CD4-positive, alpha-beta T cell treated with Interleukin-10 for 1 hour (primary cell): ENCODE measurements at places on chromosomes 1 and 21.

- DNase-seq: peak; percentile 62
Measured at GRCh38 chr21:32940079-32941014, 85.4 kb upstream of the OLIG2 start.

- no peak for DNase-seq
Measured at GRCh38 chr1:182679684-182680083, 4.7 kb downstream of the RGS8 start.

DNA sequence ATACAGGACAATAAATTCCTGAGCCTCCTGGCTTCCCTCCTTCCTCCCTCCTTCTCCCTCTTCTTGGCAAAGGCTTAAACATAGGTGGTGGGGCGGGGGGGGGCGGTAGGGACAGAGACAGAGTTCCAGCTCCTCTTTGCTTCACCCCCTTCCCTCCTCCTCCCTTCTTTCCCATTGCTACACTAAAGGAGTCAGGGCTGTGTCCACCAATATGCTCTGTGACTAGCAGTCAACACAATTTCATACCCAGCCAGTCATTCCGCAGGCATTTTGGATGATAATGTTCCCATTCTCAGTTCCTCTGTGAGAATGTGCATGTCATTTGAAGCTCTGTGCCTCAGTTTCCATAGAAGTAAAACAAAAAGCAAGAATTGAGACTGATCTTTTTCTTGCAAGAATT, 1.7 kb downstream of the LMOD1 start:
- DNase-seq: no peak

DNA sequence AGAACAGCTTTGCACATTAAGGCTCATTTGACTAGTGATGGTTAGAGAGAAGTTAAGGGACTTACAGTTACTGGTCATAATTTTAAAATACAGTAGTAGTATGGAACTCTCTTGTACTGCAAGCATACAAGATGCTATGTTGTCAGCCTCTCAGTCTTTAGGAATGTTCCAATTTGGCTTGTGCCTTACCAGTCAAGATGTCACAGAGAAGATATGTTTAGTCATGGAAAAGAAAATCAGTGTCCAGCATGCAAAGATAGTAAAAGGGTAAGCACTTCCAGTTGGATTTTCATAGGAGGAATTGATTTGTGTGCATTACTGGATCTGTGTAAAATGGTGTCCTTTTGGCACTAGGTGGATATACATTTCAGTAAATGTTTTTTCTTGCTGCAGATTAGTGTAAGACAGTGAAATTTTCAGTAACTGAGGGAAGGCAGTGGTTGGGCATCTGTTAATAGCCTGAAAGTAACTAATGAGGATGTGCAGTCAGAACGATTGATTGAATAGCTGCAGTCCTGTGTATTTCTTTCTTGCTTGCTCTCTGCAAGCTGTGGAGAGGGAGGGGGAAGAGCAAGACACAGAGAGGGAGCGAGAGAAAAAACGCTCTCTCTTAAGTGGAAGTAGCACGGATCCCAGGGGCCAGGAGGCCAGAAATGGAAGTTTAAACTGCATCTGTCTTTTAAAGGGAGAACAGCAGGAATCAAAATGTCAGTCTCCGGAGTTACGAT, 108.2 kb downstream of the CLEC20A start:
- DNase-seq: no peak

- DNase-seq: peak; percentile 87
Measured at GRCh38 chr1:227762231-227762911, 27.1 kb downstream of the SNAP47 start.

DNA sequence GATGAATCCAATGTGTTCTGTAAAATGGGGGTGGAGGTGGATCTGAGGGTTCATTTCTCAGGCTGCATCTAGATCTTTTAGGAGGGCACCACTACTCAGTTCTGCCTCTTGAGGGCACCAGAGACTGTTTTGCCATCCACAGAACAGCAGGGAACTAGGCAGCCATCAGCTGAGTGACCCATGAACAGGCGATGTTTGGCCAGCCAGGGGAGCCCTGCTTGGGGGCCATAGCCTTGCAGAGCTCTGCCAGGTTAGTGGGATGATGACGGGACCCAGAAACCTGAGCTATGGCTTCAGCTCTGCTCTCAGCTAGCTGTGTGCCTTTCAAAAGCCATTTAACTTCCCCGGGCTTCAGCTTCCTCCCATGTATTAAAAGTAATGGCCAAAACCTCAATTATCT, 13.4 kb upstream of the NOS1AP start:
- peak; percentile 47 for DNase-seq

DNA sequence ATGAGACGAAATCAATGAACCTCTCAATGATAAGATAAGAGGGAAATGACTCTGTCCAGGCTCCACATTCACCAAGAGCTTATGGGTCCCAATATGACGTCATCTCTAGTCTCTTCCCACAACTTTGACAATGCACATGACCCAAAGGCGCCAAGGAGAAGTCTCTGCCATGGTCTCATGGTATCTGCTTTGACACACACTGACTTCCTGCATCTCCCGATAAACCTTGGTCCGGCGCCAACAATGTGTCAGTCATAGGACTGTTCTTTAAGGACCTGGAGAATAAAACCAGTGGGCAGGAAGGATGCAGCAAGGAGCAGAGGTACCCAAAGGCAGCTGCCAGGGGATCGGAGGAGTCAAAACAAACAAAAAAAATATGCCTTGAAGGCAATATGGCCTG, 46.9 kb upstream of the TMEM51 start:
- no peak for DNase-seq

GRCh38 chr1:14103878-14104430, 404.0 kb downstream of the PRDM2 start:
- DNase-seq: no peak

GRCh38 chr1:24878045-24878444, 52.0 kb downstream of the RUNX3 start:
- DNase-seq: no peak

DNA sequence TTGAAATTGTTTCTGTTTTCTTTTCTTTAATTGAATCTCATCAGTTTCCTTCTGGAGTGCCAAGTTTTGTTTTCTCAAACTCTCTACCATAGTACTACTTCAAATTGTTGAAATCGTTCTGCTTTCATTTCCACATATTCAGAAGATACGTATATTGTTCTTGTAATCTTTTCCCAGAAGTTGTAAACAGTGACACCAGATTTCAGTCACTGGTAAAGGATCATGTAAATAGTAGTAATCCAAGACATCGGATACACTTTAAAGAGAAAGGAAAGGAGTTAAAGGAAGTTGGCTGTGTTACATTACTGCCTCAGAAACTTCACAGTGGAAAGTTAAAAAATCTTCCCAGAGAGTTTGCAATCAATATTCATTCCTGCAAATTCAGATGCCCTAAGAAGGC, 67.5 kb downstream of the RGL1 start:
- no peak for DNase-seq

- no peak for DNase-seq
Measured at GRCh38 chr1:12104417-12104816, 41.3 kb downstream of the TNFRSF8 start.

- DNase-seq: no peak
Measured at GRCh38 chr1:226419284-226420029, 11.6 kb upstream of the PARP1 start.

- DNase-seq: no peak
Measured at GRCh38 chr21:36759348-36760083, 60.6 kb downstream of the SIM2 start.

- DNase-seq: no peak
Measured at GRCh38 chr1:48450505-48450904, 21.5 kb downstream of the SPATA6 start.

GRCh38 chr1:76005765-76006164, 68.8 kb upstream of the ST6GALNAC3 start:
- DNase-seq: no peak

DNA sequence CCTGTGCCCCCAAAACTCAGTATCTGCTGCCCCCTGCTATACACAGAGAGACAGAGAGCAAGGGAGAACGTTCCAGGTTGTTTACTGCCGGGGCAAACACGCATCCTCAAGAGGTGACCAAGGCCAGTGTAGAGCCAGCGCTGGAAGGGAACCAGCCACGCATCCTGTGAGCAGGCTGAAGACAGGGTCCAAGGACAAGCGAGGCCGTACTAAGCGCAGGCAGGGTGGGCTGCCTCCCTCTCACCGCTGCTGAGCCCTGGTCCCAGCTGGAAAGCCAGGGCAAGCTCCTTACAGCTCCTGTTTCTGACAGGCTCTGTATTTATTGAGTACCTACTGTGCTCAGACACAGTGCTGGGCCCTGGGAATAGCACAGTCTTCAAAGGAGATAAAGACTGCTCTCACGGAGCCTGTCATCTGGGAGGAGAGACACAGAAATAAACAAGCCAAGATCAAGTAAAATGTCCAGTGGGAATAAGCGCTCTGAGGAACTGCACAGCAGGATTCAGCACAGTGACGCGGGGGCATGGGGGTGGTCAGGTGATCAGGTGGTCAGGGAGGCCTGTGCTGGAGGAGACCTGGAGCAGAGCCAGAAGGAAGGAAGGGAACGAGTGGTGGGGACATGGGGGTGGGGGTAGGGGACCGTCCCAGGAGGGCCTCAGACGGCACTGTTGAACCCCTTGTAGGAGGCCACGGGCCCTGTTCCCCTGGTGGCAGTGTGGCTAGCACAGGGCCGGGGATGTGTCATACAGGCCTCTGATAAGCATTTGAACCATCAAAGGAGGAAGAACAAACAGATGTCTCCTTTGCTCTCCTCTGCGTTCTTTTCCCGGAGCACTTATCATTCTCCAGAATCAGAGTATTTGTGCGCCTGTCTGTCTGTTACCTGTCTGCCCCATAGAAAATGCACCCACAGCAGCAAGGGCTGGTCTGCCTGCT, 37.8 kb upstream of the EFHD2 start:
- DNase-seq: no peak

DNA sequence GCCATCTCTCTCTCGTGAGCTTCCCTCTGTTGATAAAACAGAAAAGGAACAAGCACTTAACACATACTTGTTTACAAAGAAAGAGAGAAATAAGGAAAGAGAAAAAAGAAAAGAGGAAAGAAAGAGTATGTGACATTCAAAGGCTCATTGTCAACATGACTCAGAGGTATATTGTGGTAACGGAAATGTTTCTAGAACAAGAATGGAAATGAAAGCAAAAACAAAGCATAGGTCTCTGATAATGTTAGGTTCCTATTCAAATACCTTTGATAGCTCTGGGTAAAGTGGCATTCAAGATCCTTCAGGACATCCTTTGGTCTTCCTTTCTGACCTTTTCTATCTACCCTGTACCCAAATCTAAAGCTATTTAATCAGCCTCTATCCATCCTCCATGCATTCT, 67.4 kb upstream of the DMRTA2 start:
- DNase-seq: no peak

DNA sequence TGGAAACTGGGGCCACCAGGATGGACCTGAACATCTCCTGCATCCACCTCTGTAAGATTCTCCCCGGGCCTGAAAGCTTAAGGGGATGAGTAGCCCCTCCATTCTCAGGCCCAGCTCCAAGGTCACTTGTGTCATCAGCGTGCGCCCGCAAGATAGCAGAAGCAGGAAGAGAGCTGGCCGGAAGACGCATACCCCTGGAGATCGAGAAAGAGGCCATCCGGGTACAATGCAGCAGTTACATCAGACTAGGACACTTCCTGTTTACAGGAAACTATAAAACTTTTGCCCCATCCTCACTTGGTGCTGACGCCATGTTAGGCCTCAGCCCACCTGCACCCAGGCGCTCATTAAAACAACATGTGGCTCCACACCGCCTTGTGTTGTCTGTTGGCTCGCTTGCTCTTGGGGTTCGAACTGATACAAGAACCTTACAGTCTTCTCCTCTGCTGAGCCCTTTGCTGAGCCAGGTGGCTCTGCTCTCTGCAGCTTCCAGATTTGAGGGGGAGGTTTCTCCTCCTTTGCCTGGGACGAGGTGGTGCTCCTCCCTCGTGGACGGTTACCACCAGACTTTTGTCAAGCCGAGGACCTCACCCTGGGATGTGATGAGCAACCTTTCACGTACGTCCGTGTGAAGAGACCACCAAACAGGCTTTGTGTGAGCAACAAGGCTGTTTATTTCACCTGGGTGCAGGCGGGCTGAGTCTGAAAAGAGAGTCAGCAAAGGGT, 277.5 kb upstream of the C1orf174 start:
- no peak for DNase-seq

GRCh38 chr1:17551755-17552234, 12.3 kb downstream of the ARHGEF10L start:
- DNase-seq: no peak

- no peak for DNase-seq
Measured at GRCh38 chr1:61930116-61930645, 187.9 kb downstream of the PATJ start.

GRCh38 chr1:29700491-29700890, 464.2 kb downstream of the PTPRU start:
- DNase-seq: no peak

DNA sequence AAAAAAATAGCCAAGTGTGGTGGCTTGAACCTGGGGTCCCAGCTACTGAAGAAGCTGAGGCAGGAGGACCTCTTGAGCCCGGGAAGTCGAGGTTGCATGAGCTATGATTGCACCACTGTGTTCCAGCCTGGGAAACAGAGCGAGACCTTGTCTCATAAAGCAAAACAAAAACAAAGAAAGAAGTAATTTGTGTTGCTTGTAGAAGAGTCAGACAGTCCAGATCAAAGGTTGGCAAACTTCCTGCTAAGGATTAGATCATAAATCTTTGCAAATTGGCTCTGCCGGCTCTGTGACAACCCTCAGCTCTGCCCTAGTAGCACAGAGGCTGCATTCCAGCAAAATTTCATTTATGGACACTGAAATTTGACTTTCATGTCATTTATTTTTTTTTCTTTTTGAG, 19.0 kb upstream of the MFN2 start:
- DNase-seq: no peak

DNA sequence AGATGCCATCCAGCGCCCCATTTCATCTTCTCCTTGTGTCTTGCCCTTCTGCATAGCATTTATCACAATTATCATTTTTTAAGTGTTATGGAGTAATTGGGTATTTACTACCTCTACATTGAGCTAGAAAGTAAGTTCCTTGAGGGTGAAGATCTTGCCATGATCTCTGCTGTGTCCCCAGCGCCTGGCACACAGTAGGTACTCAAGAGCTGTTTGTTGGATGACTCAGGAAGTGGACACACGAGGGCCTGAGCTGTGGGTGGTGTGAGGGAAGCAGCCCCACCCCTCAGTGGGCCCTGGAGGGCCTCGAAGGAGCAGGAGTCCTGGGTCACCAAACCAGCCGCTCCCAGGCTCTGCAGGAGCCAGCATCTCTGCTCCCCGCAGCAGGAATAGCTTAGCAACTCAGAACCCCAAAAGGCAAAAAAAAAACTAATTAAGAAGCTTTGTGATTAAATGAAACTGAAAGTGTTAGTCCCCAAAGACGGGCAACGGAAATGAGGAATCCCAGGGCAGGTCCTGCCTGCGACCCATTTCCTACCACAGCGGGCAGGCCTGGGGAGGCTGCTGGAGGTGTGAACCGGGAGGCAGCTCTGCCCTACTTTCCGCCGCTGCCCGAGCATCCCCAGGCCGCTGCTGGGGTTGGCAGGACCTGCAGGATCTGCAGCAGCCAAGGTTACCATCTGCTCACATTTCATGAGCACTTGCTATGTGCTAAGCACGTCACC, 87.7 kb downstream of the LACTBL1 start:
- peak; percentile 25 for DNase-seq

GRCh38 chr1:164772635-164773034, 213.7 kb downstream of the PBX1 start:
- no peak for DNase-seq
